ENCODE measurements at places on chromosomes 6 and 20. TPM values are rescaled to one million over a fixed set of nuclear protein-coding genes. Genes with fewer than 3 reads are reported as not detected.

The C6orf118 gene
- not detected for polyA plus RNA-seq

The ADGB gene
- not detected for polyA plus RNA-seq

The PSORS1C2 gene
- not detected for polyA plus RNA-seq

The ZC2HC1B gene
- polyA plus RNA-seq: not detected

The TMC2 gene
- not detected for polyA plus RNA-seq

The COMMD7 gene
- polyA plus RNA-seq: 81.5 TPM

The E2F1 gene
- 0.43 TPM for polyA plus RNA-seq

The LGSN gene
- not detected for polyA plus RNA-seq

The SLC26A8 gene
- polyA plus RNA-seq: not detected

The EYS gene
- polyA plus RNA-seq: 0.04 TPM

The ADTRP gene
- 2.2 TPM for polyA plus RNA-seq

The NKX2-4 gene
- not detected for polyA plus RNA-seq

The TNFAIP3 gene
- polyA plus RNA-seq: 40.7 TPM

The SIRPD gene
- not detected for polyA plus RNA-seq

The SLPI gene
- not detected for polyA plus RNA-seq

The KIF3B gene
- polyA plus RNA-seq: 6.9 TPM

The PTPRK gene
- 10.2 TPM for polyA plus RNA-seq

The BMP2 gene
- polyA plus RNA-seq: not detected

The PRPH2 gene
- polyA plus RNA-seq: not detected

The GJA10 gene
- polyA plus RNA-seq: not detected

The TRIM31 gene
- not detected for polyA plus RNA-seq
